Stimulated activated CD4-positive, alpha-beta T cell treated with anti-CD3 and anti-CD28 coated beads, Interleukin-15, amount 100 ng/mL, for 24 hours (primary cell): ENCODE measurements at places on chromosomes 12 and 14.

DNA sequence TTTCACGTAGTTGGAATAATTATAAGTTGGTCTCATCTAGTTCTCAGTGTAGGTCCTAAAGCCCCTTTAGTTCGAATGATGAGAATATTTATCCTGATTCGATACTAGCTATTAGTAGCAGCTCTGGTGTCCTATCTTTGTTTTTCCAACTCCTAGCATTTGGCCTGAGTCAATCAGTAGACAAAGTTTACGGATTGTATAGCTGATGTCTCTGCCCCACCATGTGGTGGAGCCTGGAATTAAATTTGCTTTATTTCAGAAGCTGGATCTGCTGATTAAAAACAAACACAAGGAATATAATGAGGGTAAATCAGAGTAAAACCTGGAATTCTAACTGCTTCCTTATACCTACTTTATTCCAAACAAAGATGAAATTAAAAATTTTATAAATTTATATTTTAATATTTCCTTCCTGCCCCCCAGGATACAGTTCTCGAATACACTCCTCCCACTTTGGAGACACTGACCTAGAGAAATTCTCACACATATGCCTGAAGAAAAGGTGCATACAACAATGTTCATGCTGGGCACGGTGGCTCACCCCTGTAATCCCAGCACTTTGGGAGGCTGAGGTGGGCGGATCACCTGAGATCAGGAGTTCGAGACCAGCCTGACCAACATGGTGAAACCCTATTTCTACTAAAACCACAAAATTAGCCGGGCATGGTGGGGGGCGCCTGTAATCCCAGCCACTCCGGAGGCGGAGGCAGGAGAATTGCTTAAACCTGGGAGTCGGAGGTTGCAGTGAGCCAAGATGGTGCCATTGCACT is 7.6 kb upstream of the BRMS1L start:
- peak; percentile 23 for DNase-seq

DNA sequence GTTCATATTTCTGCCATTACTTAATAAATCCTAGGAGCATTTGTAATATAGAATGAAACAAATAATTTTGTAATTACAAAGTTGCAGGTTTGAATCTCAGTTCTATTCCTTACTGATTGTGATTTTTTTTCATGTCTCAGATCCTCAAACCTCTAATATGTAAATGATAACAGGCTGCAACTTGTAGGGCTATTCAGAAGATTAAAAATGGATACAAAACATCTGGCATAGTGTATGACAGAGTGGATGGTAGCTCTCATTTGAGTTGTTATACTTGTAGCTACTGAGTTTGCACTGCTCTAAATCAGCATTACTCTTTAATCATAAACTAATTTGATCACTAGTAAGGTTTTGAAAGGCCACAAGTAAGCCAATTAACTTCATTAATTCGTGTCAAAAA is 406.3 kb upstream of the MGAT4C start:
- DNase-seq: no peak

DNA sequence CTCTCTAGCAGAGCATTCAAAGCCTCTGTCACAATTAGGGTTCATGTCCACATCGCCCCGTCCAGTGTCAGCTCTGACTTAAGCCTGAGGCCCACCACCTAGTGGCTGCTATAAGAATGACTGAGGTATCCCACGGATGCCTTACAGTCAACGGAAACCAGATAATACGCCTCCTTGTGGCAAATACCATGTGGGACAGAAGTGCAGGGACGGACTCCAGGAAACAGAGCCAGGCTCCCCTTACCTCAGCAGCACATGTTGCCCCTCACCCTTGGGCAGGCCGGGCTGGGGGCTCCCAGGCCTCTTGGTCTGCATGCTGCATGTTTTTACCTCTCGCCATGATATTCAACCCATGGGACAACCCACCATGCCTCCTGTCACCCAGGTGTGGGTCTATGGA is 86.3 kb downstream of the VWF start:
- peak; percentile 62 for DNase-seq

GRCh38 chr14:74892745-74893144 is 11.0 kb downstream of the DLST start:
- DNase-seq: no peak

- no peak for DNase-seq
Measured at GRCh38 chr14:64253672-64254071, 40.5 kb downstream of the ESR2 start.

DNA sequence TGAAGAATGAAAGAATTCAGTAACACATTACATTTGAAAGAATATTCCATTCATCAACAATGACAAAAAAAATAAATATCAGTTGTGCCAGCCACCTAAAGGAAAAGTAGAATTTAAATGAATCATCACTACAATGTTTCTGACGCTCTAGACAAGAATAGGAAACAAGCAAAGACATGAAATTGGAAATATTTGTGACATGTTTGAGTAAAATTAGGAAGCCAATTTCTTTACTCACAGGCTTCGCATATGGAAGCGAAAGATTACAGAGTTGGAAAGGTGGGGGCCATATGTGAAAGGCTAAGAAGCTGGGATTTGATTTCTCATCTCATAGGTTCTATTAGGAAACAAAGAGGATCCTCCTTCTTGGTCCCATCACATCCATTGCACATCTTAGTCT is 279.0 kb downstream of the IPO8 start:
- no peak for DNase-seq

- no peak for DNase-seq
Measured at GRCh38 chr12:10305411-10305810, 2.3 kb upstream of the KLRD1 start.
